ENCODE measurements at places on chromosomes 4 and X.

DNA sequence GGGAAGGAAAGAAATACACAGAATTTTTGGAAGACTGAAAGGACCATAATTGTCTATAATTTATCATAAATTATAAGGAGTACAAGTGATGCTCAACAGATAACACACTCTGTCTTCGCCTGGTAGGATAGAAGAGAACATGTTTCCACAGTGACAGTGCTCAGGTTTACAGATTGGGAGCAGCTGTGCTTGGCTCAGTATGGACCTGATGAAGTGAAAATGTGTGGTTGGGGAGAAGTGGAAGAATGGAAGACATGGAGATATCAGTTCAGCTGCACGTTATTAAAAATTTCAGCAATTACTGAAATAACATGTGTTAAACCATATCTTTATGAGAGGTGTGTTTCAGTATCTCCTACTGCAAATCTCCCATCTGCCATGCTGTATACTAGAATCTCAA is 90.6 kb downstream of the TLL1 start:
- no peak for DNase-seq

GRCh38 chr4:79743014-79743413 is 330.0 kb downstream of the ANTXR2 start:
- DNase-seq, result no peak

GRCh38 chr4:138894709-138895108 is 120.9 kb upstream of the NOCT start:
- DNase-seq, result no peak

DNA sequence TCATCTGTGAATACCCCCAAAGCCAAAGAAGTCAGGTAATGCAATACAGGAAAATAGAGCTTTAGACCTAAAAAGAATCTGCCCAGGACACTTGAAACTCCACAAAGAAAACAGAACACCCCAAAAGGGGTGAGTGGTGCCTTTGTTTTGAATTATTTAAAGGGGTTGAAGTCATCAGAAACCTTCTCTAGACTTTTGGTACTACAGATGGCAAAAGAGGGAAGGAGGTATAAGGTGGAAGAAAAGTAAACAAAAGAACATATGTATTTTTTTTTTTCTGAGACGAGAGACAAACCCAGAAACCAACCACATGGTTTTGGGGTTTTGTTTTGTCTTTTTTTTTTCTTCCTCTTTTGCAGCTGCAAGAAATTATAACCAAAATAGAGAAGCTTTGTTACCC is 1477.8 kb downstream of the C4orf33 start:
- no peak for DNase-seq

DNA sequence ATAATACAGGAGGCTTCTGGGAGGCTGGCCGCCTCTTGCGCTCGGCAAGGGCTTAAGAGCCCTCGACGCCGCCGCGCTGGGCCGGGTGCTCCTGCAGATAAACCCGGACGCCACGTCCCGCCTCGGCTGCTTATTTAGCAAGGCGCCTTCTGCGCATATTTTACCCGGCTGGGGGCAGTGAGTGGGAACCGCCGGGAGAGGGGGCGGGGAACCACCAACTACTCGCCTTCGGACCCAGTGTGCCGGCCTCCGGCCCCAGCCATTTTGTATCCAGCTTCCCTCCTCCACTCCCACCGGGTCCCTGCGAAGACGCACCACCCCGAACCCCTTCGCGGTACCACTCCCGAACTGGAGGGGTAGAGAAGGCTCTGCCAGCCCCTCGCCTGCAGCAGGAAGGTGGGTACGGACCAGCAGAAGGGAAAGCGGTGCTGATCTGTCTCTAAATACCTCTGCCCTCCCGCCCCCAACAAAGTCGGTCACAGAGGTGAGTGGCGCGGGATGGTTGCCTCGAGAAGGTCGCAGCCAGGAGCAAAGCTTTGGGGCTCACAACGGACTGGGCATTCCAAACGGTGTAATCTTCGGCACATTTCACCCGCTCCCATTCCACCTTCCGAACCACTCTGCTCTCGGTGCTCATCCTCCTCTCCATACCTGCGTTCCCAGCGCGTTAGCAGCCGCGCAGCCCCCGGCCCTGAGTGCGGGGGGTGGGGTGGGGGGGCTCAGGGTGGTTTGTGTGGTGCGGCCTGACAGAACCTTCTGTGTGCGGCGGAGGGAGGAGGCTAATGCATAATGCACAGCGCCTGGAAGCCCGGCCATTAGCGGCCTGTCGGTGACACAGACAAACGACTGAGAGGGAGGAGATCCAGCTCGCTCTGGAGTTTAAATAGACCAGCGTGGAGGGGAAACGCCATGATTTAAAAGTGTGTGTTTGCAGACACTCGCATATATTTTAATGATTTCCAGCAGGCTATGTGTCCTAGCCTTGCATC is 4.9 kb upstream of the BCOR start:
- DNase-seq, result no peak

DNA sequence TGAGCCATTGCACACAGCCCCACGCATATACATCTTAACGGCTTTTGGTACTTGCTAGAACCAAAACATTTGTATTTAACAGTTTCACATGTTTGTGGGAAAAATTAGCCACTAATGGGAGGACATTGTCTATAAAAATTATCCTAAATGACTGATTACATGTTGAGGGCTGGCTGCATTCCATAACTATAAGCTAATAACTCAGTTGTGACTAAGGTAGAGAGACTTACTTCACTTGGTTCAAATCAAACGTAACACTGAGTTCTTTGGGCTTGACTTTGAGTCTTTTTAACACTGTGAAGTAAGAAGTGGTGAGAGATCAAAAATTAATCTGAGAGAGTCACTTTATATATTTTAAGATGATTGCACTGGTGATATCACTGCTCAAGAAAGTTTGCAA is 47.9 kb upstream of the PGRMC2 start:
- no peak for DNase-seq
